Dermis microvascular lymphatic vessel endothelial cell (primary cell): ENCODE measurements at places on chromosomes 7 and 10.

DNA sequence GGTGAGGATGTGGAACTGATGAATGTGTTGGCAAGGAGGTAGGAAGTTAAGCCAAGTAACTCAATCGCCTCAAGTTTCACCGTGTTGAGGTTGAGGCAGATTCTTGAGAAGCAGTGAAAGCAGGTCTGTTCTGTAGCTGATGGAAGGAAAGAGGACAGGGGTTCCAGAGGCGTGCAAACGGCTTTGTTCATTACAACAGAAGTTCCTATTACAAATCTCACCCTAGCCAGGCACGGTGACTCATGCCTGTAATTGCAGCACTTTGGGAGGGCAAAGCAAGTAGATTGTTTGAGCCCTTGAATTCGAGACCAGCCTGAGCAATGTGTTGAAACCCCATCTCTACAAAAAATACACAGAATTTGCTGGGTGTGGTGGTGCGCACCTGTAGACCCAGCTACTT, 36.9 kb upstream of the PTF1A start:
- no peak for DNase-seq

GRCh38 chr10:7121154-7121797, 289.6 kb downstream of the SFMBT2 start:
- peak; percentile 14 for DNase-seq

DNA sequence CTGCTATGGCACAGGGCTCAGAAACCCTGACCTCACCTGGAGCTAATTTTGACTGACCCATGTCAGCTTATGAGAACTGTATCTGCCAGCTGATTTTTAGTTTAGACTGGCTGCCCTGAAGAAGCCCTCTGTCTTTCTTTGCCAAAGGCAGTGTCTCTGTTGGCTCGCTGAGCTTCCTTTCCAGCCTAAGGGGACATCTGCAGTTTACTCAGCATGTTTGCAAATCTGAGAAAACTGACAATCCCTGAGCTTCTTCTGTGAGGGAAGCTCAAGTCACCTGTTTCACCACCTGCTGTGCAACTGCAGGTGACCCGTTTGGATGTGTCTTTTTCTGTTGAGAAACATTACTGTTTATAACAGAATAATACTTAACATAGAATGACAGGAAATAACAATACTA, 46.0 kb downstream of the PRKAR2B start:
- no peak for DNase-seq

DNA sequence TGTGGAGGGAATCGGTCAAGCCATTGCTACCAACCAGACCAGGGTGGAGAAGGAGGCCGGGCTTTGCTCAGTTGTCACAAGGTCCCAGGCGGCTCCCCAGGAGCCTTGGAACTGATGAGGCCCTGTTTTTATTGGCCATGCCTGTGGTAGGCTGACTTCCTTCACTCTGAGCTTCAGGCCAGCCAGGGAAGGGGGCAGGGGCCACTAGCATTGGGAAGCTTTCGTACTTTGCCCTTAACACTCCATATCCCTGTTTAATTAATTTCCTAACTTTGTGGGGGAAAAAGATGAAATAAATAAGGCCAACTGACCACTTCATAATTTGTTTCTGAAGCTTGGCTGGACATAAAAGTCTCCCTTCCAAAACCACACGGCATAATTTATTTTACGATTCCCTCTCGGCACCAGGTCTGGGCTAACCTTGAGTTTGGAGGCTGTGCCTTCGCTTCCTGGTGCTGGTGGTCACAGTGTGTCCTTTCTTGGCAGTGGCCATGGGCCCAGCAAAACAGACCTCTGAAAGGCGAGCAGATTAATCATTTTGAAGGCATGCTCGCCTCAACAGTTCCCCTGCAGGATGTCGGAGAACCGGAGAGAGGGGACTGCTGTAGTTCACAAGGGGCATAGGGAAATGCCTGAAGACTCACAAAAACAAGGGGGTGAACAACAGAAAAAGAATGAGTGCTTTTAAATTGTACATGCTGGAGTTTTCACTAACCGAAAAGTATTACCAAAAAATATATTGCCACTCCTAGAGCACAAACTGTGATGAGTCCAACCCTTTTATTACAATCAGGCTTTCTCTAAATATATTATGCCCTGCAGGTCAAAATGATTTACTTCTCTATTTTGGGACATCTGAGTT, 966.0 kb downstream of the LRMDA start:
- no peak for DNase-seq

DNA sequence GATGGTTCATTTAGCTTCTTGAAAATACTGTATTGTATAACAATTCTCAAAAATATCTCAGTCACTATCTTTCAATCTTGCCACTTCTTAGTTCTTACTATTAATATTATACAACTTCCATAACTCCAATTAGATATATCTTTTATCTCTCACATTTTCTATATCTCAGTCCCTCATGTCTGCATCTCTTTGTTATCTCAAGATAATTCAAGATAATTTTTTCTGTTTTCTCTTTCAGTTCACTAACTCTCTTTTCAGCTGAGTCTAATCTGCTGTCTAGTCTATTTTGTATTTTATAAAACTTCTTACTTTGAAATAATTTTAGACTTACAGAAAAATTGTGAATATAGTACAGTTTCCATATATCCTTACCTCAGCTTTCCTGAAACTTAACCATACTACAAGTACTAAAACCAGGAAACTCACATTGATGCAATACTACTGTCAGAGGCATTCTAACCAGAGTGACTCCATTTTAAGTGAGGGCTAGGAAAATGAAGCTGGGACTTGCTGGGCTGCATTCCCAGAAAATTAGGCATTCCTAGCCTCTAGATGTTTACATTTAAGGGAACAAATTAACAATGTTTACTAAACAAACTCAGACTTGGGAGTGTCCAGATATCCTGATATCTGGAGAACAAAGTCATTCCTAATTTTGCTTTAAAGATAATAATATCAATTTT, 38.4 kb downstream of the DNAJC1 start:
- no peak for DNase-seq

DNA sequence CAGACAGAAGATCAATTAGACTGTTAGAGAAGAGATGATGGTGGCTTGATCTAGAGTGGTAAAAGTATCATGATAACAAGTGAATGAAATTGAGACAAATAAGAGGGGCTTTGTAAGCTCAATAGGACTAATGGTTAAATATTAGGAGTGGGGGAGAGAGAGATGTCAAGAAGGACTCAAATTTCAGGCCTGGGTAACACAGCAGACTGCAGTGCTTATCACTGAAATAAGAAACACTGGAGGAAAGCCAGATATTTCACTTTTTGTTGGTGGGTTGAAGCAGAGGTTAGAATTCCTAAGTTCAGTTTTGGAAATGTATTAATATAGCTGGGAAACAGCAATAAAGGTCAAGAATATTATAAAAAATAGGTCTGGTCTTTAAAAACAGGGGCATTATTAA, 74.6 kb downstream of the ORC5 start:
- no peak for DNase-seq

GRCh38 chr10:35259769-35260397, 76.4 kb upstream of the CCNY start:
- peak; percentile 24 for DNase-seq

GRCh38 chr7:1271046-1271445, 38.4 kb downstream of the UNCX start:
- DNase-seq: no peak

GRCh38 chr7:150842018-150842417, 10.3 kb upstream of the AOC1 start:
- no peak for DNase-seq

- no peak for DNase-seq
Observed at GRCh38 chr10:120432209-120432608, 24.8 kb upstream of the PLPP4 start.

GRCh38 chr7:110771717-110772116, 319.2 kb upstream of the LRRN3 start:
- DNase-seq: no peak

GRCh38 chr10:20897146-20897825, at the start of gene NEBL:
Gene NEBL, minus strand, starts transcription at chr10:20897311. Its CDS starts 106 bp downstream, at chr10:20897205.
- DNase-seq: no peak

GRCh38 chr10:34504534-34504933, 310.6 kb downstream of the PARD3 start:
- no peak for DNase-seq

DNA sequence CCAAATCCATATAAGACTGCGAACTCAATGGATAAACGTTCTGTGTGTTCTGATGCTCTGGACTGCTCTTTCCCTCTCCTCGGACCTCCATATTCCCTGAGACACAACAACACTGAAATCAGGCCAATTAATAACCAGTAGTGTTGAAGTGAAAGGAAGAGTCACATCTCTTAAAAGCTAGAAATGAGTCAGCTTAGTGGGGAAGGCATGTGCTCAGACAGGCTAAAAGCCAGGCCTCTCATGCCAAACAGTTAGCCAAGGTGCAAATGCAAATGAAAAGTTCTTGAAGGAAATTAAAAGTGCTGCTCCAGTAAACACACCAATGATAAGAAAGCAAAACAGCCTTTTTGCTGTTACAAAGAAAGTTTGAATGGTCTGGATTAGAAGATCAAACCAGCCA, 29.3 kb downstream of the TNS3 start:
- DNase-seq: no peak

DNA sequence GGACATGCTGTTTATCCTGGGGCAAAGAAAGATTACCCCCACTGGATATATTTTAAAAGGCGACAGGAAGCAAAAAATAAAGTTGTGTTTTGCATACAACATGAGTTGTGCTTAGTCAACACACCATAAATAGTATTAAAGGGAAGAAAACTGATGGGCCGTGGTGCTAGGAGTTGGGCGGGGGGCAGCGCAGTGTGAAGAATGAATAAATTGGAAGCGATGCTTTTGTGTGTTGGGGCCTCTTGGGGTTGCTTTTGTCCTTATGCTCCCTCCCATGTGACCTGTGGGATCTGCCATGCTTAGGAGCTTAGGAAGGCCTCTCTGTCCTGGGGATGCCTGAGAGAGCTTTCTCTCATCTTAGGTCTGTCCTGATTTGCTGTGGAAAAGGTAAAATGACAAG, 35.0 kb upstream of the AGR3 start:
- no peak for DNase-seq

DNA sequence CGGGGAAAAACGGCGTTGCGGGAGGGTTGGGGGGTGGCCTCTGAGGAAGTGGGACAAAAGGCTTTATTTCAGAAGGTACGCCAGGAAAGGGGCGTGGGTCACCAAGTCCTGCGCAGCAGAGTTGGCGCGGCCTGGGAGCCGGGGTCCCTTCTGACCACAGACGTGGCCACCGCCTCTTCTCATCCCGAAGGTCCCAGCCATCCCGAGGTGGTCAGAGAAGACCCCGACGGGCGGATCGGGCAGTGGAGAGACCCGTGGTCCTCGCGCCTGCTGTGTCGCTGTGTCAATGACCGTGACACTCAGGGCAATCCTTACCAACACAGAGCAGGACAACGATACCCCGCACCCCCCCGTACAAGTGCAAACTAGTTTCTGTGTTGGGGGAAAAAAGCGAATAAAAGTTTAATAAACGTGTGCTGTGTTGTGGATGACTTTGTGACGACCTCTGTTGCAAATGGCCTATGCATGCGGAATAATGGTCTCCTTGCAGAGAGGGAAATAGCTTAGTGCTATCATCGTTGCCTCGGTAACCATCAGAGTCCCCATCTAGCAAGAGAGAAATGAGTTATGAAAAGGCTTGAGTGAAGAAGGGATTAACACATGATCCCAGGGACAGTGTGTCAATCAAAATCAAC, 19.4 kb upstream of the GATA3 start:
- no peak for DNase-seq

DNA sequence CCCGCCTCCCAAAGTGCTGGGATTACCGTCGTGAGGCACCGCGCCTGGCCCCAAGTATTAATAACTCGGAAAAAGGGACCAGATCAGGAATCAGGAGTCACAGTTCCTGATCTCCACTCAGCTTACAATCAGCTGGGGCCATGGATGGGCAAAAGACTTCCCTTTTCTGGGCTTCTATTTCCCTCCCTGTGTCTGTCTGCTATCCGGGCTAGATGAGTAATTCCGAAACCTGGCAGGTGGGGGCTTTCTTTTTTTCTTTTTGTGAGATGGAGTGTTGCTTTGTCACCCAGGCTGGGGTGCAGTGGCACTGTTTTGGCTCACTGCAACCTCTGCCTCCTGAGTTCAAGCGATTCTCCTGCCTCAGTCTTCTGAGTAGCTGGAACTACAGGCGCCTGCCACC, 11.6 kb downstream of the RPS24 start:
- DNase-seq: no peak

DNA sequence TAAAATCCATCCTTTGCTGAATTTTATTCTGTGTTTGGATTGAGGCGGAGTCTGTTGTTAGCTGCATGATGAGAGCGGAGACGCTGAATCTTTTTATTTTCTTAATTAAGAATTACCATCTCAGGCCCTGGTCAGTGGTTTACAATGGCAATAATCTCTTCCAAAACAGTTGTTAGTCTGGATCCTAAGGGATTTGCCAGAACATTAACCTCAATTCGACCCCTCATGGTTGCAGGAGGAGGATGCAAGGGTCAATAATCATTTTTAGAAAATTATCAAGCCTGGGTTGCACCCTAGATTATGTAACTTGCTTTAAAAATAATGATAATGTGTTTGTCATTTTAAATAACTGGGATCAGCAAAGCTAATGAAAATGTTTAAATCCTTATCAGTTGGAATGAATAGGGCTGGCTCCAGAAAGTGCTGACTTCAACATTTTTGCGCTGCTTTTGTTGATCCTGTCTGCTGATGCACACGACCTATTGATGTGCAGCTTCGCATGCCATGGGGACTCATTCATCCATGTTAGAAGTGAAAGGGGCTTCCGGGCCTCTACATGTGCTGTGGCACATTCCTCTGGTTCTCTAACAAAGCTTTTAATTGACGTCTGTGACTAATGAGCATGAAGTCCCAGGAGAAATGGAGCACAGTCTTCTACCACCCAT, 80.7 kb upstream of the KIAA1217 start:
- no peak for DNase-seq

DNA sequence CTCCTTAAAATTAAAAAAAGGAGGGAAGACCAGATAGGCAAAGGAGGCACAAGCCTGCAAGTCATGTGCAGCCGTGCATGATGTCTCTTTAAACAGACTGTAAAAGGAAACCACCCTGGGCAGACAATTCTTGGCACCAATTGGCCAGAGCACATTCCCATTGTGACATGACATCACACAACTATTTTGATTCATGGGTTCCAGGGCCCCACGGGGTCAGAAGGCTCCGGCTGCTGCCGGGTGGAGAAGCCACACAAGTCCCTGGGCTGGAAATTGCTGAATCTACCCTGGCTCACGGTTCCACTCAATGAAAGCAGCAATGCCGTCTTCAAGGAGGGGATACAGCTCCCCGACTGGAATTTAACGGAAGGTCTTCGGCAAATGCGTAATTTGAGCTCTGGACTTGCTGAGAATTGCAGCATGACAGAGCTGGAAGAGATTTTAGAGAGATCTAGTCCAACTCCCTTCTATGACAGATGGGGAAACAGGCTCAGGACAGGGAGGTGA, 140.5 kb downstream of the PRKAG2 start:
- peak; percentile 83 for DNase-seq

GRCh38 chr10:25902002-25902401, 32.0 kb upstream of the MYO3A start:
- DNase-seq: no peak
